ENCODE measurements at places on chromosomes 4 and X. TPM values are rescaled to one million over a fixed set of nuclear protein-coding genes. Genes with fewer than 3 reads are reported as not detected.
A peak's percentile ranks its signal among the peaks of the same experiment; 100 is the strongest.

GRCh38 chr4:109803924-109804571 lies 2.2 kb upstream of the CFI start:
- peaks cover 1% of the 10 kb centered on the region for H3K27me3 ChIP-seq
- no peak overlapping the region for H3K4me3 ChIP-seq
- no peaks in the 10 kb centered on the region for H3K4me1 ChIP-seq
- no peak overlapping the region for H3K27ac ChIP-seq
- peak; percentile 45 for DNase-seq
- no peaks in the 10 kb centered on the region for H3K36me3 ChIP-seq

DNA sequence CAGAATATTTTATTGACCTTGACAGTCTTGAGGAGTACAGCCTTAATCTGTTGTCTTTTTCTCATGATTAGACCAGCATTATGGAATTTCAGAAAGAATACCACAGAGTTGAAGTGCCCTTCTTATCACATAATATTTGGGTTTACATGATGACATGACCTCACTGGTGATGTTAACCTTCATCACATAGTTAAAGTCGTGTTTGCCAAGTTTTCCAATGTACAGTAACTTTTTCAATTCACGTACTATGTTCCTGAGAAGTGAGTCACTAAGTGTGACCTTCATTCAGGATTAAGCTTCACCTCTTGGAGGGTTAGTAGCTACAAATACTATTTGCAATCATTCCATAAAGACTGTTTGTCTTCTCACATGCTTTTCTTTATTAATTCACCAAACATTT lies 52.1 kb downstream of the RAB40A start:
- H3K36me3 ChIP-seq = no peaks in the 10 kb centered on the region
- DNase-seq = no peak
- H3K27me3 ChIP-seq = no peaks in the 10 kb centered on the region
- H3K4me3 ChIP-seq = no peak overlapping the region

SLIT2 gene
- 12.6 TPM for total RNA-seq

DNA sequence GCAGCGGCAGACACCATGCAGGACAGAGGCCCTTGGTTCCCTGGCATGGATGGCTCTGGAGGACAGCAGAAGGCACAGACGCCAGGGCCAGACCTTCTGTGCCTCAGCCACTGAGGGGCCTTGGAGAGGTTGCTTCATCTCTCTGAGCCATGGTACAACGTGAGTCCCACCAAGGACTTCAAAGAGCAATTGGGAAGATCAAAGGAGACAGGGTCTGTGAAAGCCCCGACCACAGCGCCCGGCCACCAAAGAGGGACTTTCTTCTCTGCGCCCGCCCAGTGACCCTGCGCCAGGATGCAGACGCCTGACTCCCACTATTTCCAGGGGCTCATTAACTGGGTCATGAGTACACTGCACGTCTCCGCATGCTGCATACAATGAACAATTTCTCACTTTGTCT lies 174.0 kb downstream of the AFAP1 start:
- peaks cover 28% of the 10 kb centered on the region for H3K36me3 ChIP-seq
- no peak overlapping the region for H3K27ac ChIP-seq
- H3K4me1 ChIP-seq = no peaks in the 10 kb centered on the region
- no peak for DNase-seq
- no peaks in the 10 kb centered on the region for H3K27me3 ChIP-seq

GLRB gene
- total RNA-seq = 25.9 TPM

DRP2 gene
- 0.50 TPM for total RNA-seq

HSFX2 gene
- total RNA-seq = 0.26 TPM

- H3K27me3 ChIP-seq = no peaks in the 10 kb centered on the region
- H3K27ac ChIP-seq = no peak overlapping the region
- no peak for DNase-seq
Measured at GRCh38 chr4:77488882-77489281, 116.7 kb upstream of the CXCL13 start.

Data from fibroblast of lung (primary cell).